A549 treated with CORT108297 at 1 μM for 4 hours (cell line): ENCODE measurements at places on chromosomes 1 and 21. TPM values are rescaled to one million over a fixed set of nuclear protein-coding genes. Genes with fewer than 3 reads are reported as not detected.

TFF3 gene
- not detected in 5 replicates for total RNA-seq

DNALI1 gene
- total RNA-seq: 0.03 to 0.07 TPM (median 0.06 TPM) in 3 of 5 replicates, not detected in the others

PRKAA2 gene
- total RNA-seq: 2.2 to 2.8 TPM (median 2.7 TPM) in 5 replicates

RGL1 gene
- 0.74 to 0.96 TPM (median 0.91 TPM) in 5 replicates for total RNA-seq

SDC3 gene
- total RNA-seq: 7.2 to 11.8 TPM (median 9.5 TPM) in 5 replicates
